ENCODE measurements at places on chromosomes 2 and 18.

GRCh38 chr2:26991717-26992116 lies 21.3 kb downstream of the MAPRE3 start:
- no peak for DNase-seq
- peaks cover 2% of the 10 kb centered on the region for H3K4me1 ChIP-seq
- H3K36me3 ChIP-seq: no peaks in the 10 kb centered on the region
- H3K4me3 ChIP-seq: no peak overlapping the region
- H3K27ac ChIP-seq: no peak overlapping the region

DNA sequence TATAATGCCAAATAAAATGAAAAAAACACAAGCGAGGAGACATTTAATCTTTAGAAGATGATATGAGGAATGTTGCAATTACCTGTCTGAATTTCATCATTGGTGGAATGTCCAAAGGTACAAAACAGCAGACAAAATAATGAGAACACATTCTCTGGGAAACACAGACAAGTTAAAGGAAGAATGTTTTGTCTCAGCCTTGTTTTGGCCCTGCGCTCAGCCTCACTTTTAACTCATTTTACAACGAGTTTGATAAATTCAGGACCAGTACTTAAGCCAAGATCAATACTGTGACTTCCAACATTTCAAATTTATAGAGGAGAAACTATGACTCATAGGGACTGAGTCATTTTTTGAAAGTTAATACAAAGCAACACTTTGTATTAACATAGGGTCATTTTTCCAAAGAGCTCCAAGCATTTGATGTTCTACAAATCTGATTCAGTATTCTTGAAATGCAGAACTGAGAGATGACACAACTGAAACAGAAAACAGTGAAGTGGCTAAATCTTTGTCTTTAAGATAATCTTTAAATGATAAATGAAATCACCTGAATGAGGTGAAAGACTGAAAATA lies 833.2 kb upstream of the CHAC2 start:
- H3K27me3 ChIP-seq: no peaks in the 10 kb centered on the region
- peaks cover 10% of the 10 kb centered on the region for H3K4me1 ChIP-seq
- H3K4me3 ChIP-seq: no peak overlapping the region
- H3K36me3 ChIP-seq: no peaks in the 10 kb centered on the region
- no peak overlapping the region for H3K27ac ChIP-seq

GRCh38 chr2:48519593-48519992 lies 10.4 kb upstream of the STON1 start:
- H3K36me3 ChIP-seq: peaks cover 57% of the 10 kb centered on the region
- no peak overlapping the region for H3K4me3 ChIP-seq
- no peak for DNase-seq

- H3K4me3 ChIP-seq: no peak overlapping the region
- no peaks in the 10 kb centered on the region for H3K27me3 ChIP-seq
- H3K27ac ChIP-seq: no peak overlapping the region
- peaks cover 11% of the 10 kb centered on the region for H3K4me1 ChIP-seq
These were observed 41.5 kb downstream of the MARCHF7 start for GRCh38 chr2:159753797-159754196.

Measured in activated CD8-positive, alpha-beta memory T cell treated with anti-CD3 and anti-CD28 coated beads, Interleukin-2, amount 10 ng/mL, durations not matched to agents 7 days and 5 days (primary cell).